GM12878 (cell line): ENCODE measurements at places on chromosomes 11 and 22. TPM values are rescaled to one million over a fixed set of nuclear protein-coding genes. Genes with fewer than 3 reads are reported as not detected.

Gene CRYBA4
- not detected in 2 replicates for polyA plus RNA-seq

Gene MS4A3
- polyA plus RNA-seq, result not detected in 2 replicates

Gene OR8J1
- polyA plus RNA-seq, result not detected in 2 replicates

Gene BTBD18
- 0.45 and 0.58 TPM in 2 replicates for polyA plus RNA-seq

Gene TCN2
- 10.9 and 11.7 TPM in 2 replicates for polyA plus RNA-seq

Gene EHF
- polyA plus RNA-seq, result not detected in 2 replicates

Gene PTPRJ
- polyA plus RNA-seq, result 4.6 and 5.6 TPM in 2 replicates

Gene PRR33
- polyA plus RNA-seq, result 0.65 and 1.0 TPM in 2 replicates

Gene TYR
- not detected in 2 replicates for polyA plus RNA-seq

Gene APOA4
- not detected in 2 replicates for polyA plus RNA-seq
